ENCODE measurements at places on chromosomes 2 and 18.

DNA sequence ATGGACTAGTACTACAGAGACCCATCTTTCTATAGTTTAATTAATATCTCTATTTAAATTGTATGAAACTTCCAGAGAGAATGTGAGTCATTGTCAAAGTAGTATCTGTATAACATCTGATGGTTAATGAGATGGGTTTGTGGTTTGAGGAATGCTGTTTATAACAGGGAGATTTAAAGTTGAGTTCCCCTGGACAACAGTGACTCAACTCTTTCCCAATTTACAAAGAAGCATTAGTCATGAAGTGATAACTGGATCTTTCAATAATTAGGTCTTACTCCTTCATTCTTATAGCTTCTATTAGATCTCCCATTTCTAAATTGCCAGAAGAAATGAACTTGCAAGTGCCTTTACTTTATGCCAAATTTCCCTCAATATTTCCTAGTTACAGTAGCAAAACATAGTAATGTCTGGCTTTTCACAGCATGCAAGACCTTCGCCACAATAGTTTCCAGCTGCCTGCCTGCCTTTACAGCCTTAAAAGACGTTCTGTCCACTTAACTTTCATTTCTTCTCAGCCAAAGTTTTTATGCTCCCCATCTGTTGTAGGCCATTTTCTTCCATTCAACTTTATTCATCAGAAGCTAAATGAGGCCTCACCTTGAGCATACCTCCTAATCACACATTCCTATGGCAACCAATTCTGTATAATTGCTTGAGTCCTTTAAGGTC lies 47.7 kb upstream of the WDR75 start:
- DNase-seq, result no peak

DNA sequence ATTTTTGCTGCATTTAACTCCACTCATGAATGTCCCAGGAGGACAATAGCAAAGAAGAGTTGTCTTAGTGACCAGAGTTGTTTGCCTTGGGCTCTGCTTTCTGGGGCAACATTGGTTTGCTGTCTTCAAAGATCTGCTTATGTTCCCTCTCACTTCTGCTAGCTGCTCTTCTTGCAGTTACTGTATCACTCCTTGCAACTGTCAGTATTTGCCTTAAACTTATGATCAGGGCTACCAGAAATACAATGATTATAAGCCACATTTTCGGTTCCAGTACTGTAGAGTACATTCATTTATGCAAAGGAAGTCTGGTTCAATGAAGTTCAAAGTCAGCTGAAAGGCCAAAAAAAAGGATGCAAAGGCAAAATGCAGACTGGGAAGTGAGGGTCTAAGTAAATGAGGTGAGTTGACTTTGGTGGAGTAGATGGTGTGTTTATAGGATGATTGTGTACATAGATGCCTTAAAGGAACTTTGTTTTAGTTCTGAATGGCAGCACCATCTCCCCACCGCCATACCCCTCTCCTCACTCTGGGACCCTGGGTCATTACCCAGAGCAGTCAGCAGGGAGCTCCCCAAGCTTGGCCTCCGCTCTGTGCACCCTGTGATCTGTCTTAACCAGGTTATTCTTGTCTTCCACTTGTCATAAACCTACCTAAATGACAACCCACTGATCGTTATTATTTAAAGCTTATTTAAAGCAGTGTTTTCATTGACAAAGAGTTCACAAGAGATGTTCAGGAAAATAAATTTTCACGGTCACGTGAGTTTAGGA lies 236.0 kb downstream of the DOK6 start:
- DNase-seq, result no peak

- DNase-seq, result no peak
These were observed 393.1 kb upstream of the KLHL29 start for GRCh38 chr2:22991844-22992243.

DNA sequence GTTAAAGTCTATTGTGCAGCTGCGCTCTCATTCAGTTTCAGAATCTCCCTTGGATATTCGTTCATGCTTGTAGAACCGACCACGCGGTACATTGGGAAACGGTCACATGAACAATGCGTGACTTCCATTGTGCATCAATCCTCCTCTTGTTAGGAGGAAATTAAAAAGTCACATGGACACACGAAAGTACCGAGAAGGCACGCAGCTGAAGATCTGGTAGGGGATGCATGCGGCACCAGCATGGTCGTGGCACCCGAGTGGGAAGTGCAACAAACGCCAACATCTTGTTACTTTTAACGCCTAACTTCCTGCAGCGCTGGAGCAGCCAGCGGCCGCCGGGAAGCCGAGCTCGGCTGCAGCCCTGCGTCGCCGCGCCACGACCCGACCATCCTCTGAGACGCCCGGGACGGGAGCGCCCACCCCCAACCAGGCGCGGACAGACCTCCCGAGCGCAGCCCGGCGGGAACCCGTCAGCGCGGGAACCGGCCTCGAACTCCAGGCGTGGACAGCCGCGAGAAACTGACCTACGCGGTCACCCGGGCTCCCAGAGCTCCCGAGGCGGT lies 412 bp downstream of the OSBPL1A start:
- DNase-seq, result peak; percentile 29

GRCh38 chr2:12284487-12284886 lies 432.2 kb upstream of the TRIB2 start:
- DNase-seq, result no peak

- DNase-seq, result no peak
These were observed 63.3 kb downstream of the DTNA start for GRCh38 chr18:34773378-34773777.

All from naive B cell (primary cell).